ENCODE measurements at places on chromosomes 3 and 15.

DNA sequence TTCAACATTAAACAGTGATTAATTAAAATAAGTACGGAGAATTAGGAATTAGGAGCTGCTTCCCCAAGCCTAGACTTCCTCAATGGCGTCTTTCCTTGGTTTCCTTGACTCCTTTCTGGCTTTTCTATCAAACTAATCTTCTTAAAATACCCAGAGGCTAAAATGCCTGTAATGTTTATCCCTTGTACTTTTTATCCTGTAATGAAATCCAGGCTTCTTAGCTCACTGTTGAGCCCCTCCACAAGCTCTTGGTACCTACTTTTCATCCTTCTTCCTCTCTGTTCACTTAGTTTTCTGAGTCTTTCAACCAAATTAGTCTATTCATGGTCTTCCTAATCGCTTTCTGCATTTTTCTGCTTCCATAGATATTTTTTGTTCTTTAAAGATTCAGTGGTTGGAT, 6.9 kb upstream of the UBE2E1 start:
- no peak for DNase-seq

DNA sequence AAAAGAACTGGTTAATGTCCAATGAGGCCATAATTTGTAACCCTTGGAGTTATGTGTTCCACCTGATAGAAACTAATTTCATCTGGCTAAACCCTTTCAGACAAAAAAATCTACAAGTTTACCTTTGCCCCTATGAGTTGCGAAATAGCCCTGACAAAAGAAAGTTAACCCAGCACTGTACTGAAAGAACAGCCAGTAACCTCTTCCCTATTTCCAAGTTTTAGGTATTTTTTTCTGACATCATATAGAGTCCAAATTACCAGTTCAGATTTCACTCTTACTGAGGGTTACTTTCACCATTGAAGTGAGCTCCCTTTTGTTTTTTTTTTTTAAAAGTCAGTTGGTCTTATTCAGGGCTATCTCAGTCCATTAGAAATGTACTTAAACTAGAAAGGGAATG, 42.8 kb upstream of the PTPRG start:
- no peak for DNase-seq

GRCh38 chr3:58163234-58163633, 47.5 kb downstream of the DNASE1L3 start:
- no peak for DNase-seq

DNA sequence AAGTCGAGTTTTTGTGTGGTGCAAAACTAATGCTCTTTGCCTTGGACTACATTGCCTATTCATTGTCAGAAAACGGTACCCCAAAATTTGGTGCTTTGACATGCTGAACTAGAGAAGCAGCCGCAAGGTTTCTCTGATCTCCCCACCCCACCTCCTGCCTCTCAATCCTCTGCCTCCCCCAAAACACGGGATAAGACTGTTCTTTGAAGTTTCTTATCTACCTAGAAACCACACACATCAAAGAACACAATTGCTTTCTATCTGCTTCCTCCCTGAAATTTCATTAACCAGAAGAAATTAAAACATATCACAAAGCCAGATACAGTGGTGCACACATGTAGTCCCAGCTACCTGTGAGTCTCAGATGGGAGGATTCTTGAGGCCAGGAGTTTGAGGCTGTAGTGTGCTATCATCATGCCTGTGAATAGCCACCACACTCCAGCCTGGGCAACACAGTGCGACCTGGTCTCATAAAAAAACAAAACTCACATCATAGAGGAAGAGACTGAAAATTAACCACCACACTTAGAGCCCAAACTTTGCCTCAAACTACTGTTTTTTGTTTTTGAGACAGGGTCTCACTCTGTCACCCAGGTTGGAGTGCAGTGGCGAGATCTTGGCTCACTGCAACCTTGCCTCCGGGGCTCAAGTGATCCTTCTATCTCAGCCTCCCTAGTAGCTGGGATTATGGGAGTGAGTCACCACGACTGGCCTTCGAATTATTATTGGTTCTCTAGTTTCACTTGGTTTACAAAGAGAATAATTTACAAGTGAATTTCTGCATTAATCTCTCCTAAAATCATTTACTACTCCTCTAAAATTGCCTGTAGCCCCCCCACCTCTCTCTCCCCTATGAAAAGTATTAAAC, 2.7 kb upstream of the PCNP start:
- no peak for DNase-seq

GRCh38 chr3:169053427-169053826, 610.1 kb downstream of the MECOM start:
- no peak for DNase-seq

DNA sequence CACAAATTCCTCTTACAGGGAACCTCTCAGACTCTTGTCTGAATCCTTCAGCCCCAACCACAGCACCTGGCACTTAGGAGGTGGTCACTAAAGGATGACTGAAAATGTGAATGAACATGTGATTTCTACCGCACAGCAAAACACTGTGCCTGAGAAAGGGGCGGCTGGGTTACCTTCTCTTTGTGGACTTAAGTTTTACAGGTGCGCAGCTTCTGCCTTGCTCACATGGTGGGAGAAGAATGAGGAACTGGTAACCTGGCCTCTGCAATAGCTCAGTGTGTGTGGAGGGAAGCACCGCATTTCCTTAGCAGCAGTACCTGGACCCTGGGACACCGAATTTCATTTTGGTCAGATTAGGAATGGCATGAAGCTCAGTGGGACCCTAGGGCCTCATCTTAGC, 9.8 kb upstream of the ETV5 start:
- no peak for DNase-seq

GRCh38 chr15:46703871-46704637, 1013.3 kb upstream of the SEMA6D start:
- no peak for DNase-seq

DNA sequence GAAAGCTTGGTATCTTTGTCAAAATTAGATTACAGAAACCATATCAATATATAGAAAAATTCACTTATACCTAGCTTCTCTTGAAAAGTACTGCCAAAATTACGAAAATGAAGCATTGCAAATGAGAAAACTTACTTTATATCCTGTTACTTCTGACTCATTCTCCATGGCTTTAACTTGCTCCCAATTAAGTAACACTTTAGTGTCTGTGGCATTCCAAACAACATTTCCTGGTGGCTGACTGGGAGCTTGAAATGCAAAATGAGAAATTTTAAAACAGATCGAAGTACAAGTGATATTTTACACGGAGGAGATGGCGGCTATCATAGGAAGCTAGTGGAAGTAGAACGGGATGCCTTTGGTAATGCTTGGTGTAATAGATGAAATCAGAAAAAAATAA, 347.3 kb downstream of the CNTN3 start:
- DNase-seq, result no peak

- no peak for DNase-seq
Observed at GRCh38 chr3:12512534-12513118, 28.3 kb downstream of the TSEN2 start.

DNA sequence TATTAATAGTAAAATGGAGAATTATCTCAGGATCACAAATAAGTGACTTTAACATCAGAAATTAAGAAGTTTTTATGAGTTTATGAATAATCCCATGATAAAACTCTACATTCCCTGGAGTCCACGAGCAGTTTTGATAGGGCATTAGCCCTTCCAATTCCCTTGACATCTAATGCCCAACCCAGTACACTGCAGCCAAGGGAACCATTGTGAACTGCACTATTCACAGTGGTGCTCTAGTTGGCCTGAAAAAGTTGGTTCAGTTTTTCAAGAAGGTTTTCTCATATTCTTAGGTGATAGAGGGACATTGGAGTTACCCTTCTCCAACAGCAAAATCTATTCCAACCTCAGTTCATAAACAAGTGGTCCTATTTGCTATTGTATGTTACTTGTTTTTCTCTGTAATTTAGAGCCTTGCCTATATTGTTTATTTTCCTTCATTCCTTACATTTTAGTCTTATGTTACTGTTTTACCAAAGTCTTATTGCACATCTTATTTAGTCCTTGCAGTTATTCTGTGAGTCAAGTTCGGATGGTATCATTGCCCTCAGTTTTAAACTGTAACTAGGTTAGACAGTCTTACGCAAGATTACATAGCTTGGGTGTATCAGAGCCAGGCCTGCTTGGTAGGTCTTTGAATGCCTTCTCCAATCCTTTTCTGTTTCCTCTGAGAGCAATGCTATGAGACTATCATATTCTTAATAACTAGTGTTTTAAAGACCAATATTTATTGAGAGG, 57.9 kb upstream of the SAMMSON start:
- DNase-seq, result no peak

DNA sequence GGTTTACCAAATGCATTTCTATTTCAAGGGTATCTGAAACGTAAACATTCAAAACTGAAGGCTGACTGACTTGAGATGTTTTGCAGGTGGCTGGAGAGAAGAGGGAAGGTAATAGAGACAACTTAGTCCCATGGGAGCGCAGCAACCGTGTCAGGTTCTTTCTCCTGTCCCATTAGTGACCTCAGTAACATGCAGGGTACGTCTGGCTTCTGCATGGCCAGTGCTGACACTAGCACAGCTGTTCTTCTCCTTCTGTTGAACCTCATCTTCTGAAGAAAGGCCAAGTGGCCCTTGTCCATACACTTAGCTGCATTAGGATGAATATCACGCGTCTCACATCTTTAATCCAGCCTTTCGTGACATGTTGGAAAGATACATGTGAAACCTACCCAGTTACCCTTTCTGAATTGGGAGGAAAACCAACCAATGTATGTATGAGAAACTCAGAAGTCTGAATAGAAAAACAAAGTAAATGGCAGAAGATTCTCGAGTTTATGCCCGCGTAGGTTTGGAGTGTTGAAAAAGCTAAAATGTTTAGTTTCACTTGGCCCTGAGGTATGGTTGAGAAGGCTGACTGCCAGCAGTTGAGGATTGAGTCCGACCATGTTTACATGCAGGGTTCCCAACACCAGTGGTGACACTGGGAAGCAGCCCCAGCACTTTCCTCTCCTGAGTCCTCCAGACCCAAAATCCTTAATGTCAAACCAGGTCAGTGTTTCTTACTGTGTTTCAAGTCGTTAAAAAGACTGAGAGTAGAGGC, 10.3 kb downstream of the NCBP2 start:
- DNase-seq, result no peak

GRCh38 chr15:55288006-55288717, 1.5 kb downstream of the RAB27A start:
- no peak for DNase-seq

DNA sequence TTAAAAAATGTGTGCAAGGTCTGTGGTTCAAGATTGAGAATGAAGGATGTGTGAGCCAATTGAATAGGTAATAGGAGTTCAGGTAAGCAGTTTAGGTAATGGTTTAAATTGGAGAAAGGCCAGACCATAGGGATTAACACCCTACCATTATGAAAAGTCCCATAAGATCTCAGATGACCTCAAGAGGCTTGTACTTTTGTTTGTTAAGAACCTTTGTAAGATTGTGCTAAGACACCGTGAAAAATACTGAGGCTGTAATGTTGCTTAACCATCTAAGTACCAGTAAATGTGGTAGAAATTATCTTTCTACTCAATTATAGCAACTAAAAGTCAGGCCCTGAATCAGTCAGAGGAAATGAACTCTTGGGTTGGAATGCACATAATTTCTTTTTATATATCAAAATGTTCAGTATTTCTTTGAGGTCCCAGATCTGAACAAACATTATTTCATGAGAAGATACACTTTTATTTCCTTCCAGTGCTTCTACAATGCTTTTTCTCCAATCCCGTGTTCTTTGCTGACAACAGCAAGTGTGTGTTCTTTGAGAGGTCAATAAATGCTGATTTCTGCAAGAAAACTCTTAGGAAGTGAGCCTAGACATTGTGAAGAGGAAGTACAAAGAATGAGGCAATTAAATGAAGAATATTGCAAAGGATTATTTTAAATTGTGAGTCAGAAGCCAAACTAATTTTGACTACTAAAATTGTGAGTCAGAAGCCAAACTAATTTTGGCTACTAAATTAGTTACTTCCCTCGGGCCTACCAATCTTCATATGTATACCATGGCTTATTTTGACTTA, 66.4 kb downstream of the TCF12 start:
- no peak for DNase-seq

GRCh38 chr3:175270866-175271265, 411.7 kb downstream of the NAALADL2 start:
- no peak for DNase-seq

DNA sequence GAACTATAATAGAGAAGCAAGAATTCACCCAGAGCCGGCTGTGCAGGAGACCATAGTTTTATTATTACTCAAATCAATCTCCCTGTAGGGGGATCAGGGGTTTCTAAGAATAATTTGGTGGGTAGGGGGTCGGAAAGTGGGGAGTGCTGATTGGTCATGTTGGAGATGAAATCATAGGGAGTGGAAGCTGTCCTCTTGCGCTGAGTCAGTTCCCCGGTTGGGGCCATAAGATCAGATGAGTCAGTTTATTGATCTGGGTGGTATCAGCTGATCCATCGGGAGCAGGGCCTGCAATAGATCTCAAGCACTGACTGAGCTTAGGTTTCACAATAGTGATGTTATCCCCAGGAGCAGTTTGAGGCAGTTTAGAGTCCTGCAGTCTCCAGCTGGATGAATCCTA, 97.0 kb upstream of the SNRPN start:
- no peak for DNase-seq

GRCh38 chr3:47681016-47681415, 100.7 kb downstream of the SMARCC1 start:
- no peak for DNase-seq

- DNase-seq, result no peak
Observed at GRCh38 chr3:125137358-125138033, 75.1 kb downstream of the SLC12A8 start.

DNA sequence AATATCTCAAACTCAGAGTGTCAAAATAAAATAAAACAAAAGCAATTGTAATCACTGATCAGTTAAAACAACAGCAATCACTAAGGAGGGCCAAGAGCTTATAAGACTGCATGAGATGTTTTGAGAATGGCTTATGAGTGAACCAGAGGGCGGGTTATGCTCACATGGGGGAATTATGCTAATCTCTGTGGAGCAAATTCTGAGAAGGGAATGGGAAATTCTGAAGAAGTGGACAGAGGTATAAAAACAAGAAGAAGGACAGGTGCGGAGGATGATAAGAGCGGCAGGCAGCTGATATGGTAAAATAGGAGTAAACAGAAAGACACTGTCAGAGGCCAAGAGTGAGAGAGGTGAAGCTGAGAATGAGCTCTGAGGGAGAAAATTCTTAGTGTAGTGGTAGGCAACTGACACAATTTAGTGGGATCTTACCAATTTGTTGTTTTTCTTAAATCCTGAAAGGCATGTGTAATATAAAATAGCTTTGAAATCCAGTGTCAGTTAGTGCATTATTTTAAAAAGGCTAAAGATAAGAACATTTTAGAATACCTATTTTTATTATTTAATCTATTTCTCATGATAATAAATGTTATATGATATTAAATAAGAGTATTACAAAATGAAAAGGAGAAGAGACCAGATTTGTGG, 133.8 kb downstream of the SPATA16 start:
- no peak for DNase-seq

- no peak for DNase-seq
Observed at GRCh38 chr3:125002414-125003368, 53.1 kb downstream of the HEG1 start.

GRCh38 chr3:60448696-60449095, 802.6 kb downstream of the FHIT start:
- no peak for DNase-seq

GRCh38 chr3:128084675-128085021, 32.4 kb downstream of the SEC61A1 start:
- no peak for DNase-seq
